ENCODE measurements at places on chromosomes 11 and 22.

- no peak for DNase-seq
These were observed 32.1 kb upstream of the ACR start for GRCh38 chr22:50705851-50706351.

GRCh38 chr11:47843361-47844055 lies 4.6 kb downstream of the NUP160 start:
- no peak for DNase-seq

- DNase-seq: no peak
These were observed 117.4 kb upstream of the SERPIND1 start for GRCh38 chr22:20656516-20656901.

DNA sequence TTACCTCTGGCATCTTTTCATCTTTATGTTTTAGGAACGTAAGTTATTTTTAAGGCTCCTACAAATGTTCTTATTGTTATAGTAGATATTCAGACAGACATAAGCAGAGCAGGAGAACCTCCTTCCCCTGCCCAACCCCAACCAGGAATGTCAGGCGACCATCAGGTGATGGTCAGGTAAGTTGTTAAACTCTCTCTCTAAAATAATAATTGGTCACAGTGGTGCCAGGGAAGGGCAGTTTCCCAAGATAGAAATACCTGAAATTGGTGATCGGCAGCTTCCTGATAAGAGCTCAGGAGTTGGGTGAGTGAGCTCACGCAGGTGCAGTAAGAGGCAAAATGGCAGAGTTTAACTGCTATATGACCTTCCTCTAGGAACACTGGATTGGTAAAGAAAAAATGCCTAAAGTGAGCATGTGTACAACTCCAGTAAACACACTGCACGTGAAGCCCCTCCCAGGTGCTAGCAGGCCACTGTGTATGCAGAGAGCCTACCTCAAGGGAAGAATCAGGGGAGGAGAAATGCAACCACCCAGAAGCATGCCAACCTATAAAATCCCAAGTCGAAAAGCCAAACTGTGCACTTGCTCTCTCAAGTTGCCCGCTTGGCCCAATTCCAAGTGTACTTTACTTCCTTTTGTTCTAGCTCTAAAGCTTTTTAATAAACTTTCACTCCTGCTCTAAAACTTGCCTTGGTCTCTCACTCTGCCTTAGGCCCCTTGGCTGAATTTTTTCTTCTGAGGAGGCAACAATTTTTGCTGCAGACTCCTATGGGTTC lies 273.9 kb downstream of the SBF2 start:
- peak; percentile 15 for DNase-seq

DNA sequence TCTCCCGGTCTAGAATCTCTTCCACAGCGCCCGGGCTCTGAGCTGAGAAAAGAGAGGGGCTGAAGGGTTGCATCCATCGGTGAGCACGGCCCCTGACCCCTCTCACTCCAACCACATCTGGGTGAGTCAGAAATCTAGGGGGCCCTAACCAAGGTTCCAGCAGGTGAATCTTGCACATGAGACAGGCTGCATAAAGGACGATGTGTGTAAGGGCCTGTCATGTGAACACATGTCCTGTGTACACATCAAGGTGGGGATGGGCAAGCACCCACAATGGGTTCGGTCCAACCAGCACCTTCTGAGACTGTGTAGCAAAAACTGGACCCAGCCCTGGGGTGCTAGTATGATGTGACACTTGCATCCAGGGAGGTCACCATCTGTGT lies 1.2 kb downstream of the BET1L start:
- DNase-seq: no peak

- peak; percentile 74 for DNase-seq
These were observed 96.5 kb downstream of the NXPE2 start for GRCh38 chr11:114774599-114775361.

DNA sequence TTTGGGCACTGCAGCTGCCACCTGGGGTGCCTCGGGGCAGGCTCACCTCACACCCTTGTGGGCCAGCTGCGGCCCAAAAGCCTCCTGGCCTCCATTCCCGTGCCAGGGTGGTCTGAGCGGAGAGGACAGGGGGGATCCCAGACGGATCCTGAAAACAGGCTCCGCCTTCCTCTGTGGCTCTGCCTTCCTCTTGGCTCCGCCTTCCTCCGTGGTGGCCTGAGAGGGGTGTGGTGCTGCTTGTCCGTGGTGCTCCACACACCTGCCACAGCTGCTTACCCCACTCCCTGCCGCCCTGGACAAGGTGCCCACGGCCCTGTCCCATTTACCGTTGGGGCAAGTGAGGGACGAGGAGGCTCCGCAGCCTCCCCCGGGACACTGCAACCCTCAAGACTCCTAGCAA lies 23.2 kb upstream of the KCNQ1OT1 start:
- no peak for DNase-seq

GRCh38 chr11:12125609-12126149 lies 15.3 kb downstream of the MICAL2 start:
- DNase-seq: no peak

GRCh38 chr11:44809283-44809682 lies 82.5 kb downstream of the TSPAN18 start:
- no peak for DNase-seq

DNA sequence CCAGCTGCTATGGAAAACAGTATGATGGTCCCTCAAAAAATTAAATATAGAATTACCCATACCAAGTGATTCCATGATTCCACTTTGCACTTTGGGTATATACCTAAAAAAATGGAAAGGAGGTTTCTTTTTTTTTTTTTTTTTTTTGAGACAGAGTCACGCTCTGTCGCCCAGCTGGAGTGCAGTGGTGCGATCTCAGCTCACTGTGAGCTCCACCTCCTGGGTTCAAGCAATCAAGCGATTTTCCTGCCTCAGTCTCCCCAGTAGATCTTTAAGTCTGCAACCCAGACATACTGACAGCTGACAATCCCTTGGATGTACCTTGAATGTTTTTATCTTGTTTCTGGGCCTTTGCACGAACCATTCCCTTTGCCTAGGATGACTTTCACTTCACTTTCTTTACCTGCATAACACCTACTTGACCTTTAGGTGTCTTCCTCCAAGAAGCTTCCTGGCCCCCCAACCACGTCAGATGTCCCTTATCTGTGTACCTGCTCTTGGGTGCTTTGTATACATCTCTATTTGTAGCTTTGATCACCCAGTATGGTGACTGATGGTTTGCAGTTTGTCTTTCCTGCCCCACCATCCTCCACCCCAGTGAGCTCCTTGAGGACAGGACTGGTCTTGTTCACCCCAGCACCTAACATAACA lies 11.6 kb downstream of the UCP3 start:
- DNase-seq: no peak

DNA sequence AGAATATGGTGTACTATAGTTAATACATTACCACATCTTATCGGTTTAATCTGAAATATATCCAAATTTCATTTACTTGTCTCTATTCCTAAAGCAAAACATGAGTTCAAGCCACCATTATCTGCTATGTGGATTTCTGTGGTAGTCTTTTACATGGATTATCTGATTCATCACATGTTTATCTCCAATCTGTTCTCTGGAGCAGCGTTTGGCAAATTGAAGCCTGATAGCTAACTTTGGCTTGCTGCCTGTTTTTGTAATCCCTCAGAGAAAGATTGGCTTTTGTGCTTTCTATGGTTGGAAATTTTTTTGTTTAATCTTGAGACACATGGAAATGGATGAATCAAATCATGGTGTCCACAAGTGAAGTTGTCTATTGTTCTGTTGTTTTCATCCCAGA lies 274.3 kb downstream of the JRKL start:
- DNase-seq: no peak

GRCh38 chr11:119338965-119339588 lies 1.6 kb downstream of the C1QTNF5 start:
- DNase-seq: no peak

GRCh38 chr22:50197856-50198623 lies 2.8 kb upstream of the SELENOO start:
- no peak for DNase-seq

DNA sequence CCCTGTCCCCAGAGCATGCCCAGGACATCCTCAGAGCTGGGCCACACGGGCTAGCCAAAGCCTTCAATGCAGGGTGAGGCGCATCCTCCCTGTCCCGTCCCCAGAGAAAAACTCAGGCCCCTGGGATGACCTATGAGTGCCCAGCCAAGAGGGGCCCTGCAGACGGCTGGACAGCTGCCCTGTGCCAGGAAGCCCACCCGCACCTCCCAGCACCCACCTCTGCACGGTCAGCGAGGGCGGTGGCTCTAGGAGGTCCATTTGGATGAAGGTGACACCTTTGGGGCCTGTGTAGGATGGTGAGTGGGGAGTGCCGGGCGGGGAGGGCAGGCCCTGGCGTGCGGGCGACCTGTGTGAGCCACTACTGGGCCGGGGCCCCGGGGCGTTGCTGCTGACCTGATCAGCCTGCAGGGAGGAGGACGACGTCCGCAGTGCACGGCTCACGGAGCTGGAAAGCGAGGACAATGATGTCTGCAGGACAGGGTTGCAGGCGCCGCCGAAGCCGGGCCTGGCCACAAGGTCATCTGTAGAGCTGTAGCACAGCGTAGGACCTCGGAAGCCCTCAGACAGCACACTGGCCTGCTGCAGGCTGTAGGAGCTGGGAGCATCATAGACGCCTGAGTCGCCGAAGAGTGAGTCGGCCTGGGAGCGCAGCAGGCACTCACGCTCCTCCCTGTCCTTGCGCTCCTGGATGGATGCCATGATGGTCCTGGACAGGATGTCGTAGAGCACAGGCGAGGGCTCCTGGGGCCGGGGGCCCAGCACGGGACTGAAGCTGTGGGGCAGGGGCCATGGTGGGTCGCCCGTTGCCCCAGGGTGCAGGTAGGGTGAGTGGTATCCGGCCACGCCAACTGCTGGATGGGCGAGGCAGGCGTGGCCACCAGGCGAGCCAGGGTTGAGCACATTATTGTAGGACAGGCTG lies 180.5 kb downstream of the IGLL1 start:
- DNase-seq: no peak

GRCh38 chr11:65456418-65456817 lies 33.8 kb downstream of the NEAT1 start:
- no peak for DNase-seq
